ENCODE measurements at places on chromosomes 7 and 10. TPM values are rescaled to one million over a fixed set of nuclear protein-coding genes. Genes with fewer than 3 reads are reported as not detected.

The AKR1C4 gene
- polyA plus RNA-seq, result not detected

The OR2A1 gene
- 0.63 TPM for polyA plus RNA-seq

The ASL gene
- polyA plus RNA-seq, result 9.2 TPM

The CRHR2 gene
- 3.4 TPM for polyA plus RNA-seq

The BAMBI gene
- 2.3 TPM for polyA plus RNA-seq

DNA sequence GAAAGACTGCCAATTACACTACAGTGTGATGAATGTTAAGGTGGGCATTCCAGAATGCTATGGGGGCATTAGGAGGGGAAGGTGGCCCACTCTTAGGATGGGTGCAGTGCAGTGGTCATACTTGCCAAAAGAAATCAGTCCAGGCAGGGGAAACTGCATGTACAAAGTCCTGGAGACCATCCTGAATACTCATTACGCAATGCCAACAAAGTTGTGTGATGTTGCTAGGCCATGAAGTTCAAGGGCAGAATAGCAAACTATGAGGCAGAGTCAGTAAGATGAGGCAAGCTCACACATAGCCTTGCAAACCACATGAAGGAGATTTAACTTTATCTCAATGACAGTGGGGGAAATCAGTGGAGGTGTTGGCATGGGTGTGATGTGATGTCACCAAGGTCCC is 49.8 kb upstream of the SLC35B4 start:
- no peak for DNase-seq

- no peak for DNase-seq
Measured at GRCh38 chr10:43053825-43054224, 23.0 kb upstream of the RET start.

DNA sequence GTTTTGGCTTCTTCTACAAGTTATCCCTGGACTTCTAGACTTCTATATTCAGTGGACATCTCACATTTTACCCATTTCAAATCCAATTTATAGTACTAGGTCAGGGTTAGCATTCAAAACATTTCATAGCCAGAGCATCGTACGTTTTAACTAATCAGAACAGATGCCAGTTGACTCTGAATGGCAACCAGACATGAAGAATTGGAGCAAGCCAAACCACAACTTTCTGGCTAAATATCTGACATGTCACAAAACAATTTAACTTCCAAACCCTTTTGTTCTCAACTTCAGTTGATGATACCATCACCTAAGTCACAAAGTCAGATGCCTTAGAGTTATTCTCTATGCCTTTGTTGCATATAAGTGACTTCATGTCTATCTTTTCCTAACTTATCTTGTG is 1105.7 kb downstream of the XPNPEP1 start:
- DNase-seq, result no peak

DNA sequence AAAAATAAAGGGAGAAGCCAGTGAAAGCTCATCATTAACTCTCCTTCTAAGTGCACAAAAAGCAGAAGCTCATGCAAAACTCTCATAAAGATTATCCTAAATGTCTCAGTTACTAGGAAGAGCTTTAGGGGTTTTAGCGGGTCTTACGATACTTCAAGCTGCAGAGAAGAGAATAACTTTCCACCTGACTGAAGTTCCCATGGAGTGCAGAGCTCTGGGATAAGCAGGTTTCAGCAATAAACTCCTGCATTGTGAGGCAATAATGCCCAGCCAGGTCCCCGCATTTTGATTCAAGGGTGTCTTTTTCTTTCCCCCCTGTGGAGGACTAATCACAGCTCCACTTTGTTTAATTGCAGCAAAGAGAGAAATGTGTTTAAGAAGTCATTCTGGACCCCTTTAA is 241.9 kb upstream of the SP8 start:
- no peak for DNase-seq

GRCh38 chr7:150564006-150564405 is 3.2 kb upstream of the GIMAP4 start:
- DNase-seq, result no peak

GRCh38 chr10:120506674-120507073 is 49.6 kb downstream of the PLPP4 start:
- DNase-seq, result no peak

DNA sequence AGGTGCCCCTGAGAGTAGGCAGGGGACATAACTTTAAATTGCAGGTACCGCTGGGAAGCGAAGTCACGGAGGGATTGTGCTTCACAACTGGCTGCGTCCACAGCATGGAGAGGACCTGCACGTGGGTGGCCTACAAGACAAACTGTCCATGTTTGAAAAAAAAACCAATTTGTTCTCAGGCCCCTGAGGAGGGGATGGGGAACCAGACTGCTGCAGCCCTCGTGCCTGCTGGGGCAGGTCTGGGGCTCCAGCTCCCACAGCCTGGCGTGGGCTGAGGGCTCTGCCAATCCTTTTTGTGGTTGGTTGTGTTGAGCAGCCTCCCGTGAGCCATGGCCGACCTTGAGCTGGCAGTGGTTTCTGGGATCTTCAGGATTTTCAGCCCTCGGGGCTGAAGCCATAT is 9.7 kb downstream of the SFRP5 start:
- no peak for DNase-seq

GRCh38 chr7:22709857-22710256 is 17.1 kb upstream of the IL6 start:
- DNase-seq, result no peak

DNA sequence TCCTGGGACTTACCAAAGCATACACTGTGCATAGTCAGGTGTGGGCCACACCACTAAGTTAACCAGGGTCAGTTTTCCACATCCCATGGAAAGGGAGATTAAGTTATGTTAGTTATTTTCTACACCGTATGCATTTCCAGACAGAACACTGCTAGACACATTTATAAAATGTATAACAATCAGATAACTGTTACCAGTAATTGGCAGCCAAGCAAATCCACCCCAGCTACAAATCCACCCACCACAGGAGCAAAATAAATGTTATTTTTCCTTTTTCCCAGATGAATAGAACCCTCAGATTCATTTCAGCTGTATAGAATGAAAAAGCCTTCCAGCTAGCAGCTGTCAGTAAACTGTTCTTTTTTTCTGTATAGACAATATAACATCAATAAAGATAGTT is 256.9 kb upstream of the FZD1 start:
- no peak for DNase-seq

- no peak for DNase-seq
Measured at GRCh38 chr7:130118801-130119200, 48.5 kb downstream of the KLHDC10 start.

GRCh38 chr10:13219685-13220670 is 14.2 kb downstream of the UCMA start:
- no peak for DNase-seq

- DNase-seq, result no peak
Measured at GRCh38 chr10:48487244-48487643, 117.6 kb downstream of the ARHGAP22 start.

DNA sequence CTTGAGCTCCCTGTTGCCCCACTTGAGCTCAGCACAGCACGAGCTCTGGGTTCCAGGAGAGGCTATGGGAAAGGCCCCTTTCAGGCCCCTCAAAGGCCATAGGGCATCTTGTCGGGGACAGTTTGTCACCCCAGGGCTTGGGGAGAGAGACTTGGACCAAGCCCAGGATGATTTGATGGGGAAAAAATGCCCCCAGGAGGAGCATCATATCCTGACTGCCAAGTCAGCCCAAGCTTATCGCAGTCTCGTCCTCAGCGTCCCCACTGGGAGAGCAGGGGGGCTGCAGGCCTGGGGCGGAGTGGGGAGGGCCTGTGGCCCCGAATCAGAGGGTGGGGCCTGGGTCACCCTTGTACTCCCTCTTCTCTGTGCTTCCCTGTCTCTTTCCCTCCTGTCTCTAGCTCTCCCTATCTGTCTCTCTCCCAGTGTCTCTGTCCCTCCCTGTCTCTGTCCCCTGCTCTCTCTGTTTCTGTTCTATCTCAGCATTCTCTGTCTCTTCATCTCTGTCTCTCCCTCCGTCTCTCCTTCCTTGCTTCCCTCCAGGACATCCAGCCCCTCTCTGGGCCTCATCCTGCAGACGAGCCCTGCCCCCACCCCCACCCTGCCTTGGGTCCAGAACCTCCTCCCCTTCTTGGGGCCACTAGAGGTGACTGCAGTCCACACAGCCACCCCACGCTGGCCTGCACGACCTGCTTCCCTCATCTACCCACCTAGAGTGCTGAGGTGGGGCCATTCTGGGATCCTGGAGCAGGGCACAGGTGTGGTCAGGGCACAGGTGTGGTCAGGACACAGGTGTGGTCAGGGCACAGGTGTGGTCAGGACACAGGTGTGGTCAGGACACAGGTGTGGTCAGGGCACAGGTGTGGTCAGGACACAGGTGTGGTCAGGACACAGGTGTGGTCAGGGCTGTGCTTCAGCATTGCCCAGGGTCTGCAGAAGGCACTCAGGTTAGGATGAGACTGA is 17.3 kb upstream of the GRIFIN start:
- DNase-seq, result no peak

GRCh38 chr7:71229699-71230098 is 97.8 kb downstream of the GALNT17 start:
- no peak for DNase-seq

DNA sequence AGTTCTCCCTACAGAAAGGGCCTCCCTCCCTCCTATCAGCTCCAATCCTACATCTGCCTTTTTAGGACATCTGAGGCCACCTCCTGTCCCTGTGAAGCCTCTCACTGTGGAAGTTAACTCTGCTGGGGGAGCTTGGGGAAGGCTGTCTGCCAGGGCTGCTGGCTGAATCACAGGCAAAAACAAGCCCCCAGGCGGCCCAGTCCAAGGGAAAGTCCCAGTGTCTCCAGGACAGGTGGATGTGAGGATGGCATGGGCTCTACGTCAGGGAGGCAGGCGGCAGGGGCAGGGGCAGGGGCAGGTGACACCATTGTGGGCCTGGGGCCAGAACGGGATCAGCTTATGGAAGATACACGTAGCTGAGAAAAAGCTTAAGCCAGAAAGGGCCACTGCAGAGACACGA is 240.2 kb downstream of the MAD1L1 start:
- DNase-seq, result no peak

DNA sequence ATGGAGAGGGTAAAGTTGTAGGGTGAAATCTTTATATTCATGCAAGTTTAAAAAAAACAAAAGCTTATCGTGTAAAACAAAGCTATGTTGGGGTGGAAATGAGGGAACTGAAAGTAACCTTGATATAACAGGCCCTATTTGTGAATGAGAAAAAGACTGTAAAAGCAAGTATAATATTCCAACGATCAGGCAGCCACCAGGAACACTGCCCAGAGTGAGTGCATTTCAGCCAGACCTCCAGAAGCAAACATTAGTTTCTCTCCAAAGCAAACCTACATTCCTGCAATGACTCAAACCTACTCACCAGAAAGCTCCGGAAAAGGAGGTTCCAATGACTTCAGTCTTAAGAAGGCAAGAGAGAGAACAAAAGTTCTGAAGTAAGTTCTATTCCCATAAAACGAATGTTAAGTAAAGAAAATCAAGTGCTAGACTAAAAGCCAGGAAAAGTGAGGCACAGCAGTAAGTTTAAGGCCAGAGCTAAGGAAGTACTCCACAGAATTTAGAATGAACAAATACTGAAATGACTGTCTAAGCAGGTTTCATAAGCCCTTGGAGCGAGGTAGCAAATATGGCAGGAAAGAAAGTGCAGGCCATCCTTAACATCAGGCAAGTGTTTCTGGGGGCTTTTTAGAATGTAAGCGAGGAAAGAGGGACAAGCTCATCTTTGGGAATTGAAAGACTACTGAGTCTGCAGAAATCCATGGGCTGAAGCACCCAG is 493.1 kb downstream of the XPNPEP1 start:
- no peak for DNase-seq

GRCh38 chr10:118918116-118918515 is 111.4 kb upstream of the NANOS1 start:
- no peak for DNase-seq

Data from forelimb muscle (tissue), 1 donor.